ENCODE measurements at places on chromosomes 12 and 14.

DNA sequence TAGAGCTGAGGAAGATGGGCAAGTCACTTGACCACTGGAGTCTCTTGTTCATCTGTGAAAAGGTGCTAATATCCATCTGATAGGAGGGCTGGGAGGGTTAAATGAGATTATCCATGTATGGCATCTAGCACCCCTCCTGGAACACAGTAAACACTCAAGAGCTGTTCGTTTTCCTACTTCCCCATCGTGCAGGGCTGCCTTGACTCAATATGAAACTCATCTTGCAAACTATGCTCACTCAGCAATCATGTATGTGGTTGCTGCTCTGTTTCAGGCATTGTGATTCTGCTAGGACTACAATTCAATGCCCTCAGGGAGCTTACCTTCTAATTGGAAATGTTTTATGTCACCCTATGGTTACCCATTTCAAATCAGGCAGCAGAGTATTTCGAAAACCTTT is 395.6 kb downstream of the BCAT1 start:
- no peak for DNase-seq

DNA sequence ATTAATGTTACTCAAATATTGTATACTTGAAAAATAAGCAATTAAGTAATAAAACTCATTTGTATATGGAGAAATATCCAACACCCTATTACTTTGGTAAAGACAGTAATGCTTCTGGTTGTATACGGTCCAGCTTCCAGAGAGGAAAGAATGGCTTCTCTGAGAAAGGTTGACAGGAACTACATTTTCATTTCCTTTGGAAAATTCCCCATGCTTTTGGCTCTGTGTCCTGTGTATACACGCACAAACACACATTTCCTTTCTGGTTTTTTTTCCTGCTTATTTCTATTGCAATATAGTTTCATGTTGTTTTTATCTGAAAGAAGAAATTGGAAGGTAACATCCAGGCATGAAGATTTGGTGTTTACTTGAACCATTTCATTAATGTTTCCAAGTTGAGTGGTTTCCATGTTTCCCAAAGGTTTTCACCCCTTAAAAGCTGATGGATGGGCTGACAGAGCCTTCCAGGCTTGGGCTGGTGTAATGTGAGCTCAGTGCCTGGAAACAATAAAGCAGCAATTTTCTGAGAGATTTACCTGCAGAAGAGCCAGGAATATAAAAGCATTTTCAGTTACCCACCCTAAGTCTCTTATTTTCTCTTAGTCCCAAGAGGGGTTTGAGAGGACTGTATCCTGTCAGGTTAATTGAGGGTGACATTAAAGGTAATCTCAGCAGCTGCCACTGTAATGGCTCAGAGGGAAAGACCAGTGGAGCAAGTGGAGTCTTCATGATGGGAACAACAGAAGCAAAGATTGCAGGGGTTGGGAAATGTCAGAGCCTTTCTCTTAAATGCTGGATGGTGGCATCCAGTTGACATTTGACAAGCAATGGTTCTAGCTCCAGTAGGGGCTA is 33.4 kb upstream of the TMTC1 start:
- no peak for DNase-seq

DNA sequence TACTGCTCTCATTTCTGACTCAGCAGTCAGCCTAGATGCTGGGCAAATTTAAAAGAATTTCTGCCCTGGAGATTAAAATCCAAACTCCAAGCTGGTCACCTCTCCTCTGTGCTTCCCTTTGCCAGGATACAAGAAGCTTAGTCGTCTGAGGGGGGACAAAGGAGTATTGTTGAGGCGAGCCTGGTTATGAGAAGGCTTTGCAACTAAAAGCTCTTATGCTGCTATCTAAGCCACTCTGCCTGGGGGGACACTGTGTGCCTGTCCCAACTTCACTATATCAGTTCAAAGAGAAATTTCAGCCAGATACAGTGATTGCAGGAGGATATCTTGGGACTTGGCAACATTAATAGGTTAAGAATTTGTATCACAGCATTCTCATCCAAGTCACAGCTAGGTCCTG is 10.8 kb upstream of the PLEKHH1 start:
- DNase-seq = no peak

GRCh38 chr14:74507840-74508239 is 14.3 kb downstream of the ISCA2 start:
- DNase-seq = no peak

GRCh38 chr12:55698965-55699364 is 8.7 kb downstream of the ITGA7 start:
- no peak for DNase-seq

- DNase-seq = no peak
Measured at GRCh38 chr14:92490239-92490959, 23.2 kb upstream of the RIN3 start.

DNA sequence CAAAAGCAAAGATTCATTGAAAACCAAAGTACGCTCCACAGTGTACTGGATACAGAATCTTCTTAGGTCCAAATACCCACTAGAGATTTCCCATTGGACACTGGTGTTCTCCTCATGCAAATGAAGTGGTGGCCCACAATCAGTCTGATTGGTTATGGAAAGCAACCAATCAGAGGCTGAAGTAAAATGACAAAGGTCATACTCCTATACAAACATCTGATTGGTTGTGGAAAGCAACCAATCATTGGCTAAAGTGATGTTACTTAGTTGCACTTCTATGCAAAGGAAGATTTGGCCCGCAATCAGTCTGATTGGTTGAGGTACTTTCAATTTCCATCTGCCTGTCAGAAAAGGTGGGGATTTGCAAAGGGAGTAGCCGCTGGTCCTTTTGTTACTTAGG is 1.3 kb upstream of the WASHC3 start:
- no peak for DNase-seq

GRCh38 chr12:57046947-57047890 is 2.7 kb downstream of the MYO1A start:
- no peak for DNase-seq

DNA sequence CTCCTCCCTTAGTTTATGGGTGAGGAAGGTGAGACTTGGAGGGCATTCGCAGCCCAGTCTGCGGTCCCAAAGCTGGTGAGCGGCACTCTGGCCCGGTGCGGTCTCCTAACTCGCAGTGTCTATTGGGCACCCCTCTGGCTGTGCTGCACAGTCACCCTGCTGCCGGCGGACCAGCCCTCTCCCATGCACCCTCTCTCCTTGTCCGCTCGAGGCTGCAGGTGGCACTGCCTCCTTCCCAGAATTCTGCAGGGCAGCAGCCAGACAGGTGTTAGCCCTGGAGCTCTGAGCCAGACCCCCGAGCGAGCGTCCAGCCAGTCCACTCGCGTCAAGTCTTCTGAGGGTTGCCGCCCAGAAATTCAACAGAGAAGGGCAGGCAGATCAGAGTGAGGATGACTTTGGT is 56.8 kb upstream of the DYNC1H1 start:
- no peak for DNase-seq

DNA sequence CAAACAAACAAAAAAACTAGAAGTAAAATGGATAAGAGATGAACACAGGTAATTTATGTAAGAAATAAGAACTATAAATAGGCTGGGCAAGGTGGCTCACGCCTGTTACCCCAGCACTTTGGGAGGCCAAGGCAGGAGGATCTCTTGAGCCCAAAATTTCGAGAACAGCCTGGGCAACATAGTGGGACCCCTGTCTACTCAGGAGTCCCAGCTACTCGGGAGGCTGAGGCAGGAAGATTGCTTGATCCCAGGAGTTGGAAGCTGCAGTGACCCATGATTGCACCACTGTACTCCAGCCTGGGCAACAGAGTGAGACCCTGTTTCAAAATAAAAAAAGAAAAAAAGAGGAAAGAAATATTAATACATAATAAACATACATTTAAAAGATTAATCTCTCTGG is 22.7 kb upstream of the ABCD4 start:
- DNase-seq = no peak

GRCh38 chr12:111600205-111600642 is 1.1 kb upstream of the ATXN2 start:
- no peak for DNase-seq

DNA sequence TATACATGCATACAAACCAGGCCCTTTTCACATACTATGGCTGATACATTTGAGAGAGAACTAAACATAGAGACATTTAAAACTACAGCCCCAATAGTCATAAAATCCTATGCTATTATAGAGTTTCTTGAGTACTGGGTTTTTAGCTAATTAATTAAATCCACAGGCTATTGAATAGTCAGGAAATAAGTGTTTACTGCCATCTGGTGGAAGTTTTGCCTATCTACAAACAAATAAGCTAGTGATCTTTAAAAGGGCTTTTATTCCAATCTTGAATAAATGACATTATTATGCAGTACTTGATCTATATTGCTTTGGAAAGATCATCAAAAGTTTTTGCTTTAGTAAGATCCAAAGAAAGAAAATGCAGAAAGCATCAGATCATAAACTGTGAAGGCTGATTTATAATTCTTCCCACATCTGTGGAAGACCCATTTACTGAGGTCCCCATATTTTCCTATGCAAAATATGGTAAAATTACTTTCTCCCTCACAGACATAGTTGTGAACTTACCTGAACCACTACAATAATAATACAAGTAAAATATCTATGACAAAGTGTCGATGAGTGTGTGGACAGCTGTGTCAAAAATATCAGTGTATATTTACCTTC is 131.3 kb downstream of the ITPR2 start:
- DNase-seq = peak; percentile 8

All from NCI-H345 (cell line).